ENCODE measurements at places on chromosomes 7 and 10.

DNA sequence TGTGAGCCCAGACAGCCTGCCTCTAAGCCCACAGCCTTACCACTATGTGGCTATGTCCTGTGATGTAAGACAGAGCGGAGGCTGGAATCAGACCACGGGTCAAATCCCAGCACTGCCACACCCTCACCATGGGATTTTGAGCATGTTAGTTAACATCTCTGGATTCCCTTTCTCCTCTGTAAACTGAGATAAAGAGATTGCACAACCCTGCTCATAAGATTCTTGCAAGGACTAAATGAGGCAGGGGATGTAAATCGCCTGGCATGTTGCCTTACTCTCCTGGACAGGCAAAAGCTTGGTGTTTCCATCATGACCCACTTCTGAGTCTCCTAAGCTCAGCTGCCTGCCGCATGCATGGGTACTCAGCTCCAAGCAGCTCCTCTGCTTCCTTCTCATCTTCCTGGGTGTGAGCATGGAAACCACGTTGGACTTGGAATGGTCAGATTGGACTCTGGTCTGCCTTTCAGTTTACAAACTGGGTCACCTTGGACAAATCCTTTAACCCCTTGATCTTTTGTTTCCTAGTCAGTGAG lies 41.3 kb upstream of the MTURN start:
- no peak for DNase-seq

DNA sequence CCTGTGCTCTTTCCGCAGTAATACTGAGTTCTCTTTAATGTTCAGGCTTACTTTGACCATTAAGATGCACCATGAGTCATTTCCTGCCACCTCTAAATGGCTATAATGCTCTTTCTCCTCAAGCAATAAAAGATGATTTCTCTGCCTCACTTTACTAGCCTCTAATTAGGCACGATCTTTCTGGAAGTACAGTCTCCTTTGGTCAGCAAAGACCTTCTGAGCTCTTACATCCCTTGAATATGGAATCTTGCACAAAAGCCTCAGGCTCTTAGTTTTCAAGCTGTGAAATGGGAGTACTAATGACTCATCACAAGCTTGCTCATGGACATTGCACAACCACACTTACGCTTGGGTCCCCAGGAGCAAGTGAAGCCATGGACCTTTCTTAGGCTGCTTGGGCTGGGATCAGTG lies 85.9 kb downstream of the FRMD4A start:
- DNase-seq = no peak

DNA sequence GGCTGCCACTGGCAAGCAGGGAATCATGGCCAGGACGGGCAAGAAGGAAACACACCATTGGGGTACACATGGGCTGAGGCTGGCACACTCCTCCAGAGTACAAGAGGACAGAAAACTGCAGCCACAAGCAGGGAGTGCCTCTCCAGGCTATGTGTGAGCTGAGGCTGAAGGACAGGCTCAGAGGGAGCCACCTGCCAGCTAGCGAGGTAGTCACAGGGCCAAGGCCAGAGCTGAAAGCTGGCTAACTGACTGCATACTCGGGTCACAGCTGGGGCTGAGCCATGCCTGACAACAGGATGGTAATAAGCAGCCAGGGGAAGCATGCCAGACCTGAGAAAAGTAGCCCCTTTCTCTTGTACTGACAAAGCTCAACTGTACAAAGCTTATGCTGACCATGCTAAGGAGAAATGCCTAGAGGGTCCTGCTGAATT lies 52.0 kb downstream of the KIF5B start:
- no peak for DNase-seq

GRCh38 chr7:101941481-101942383 lies 124.3 kb downstream of the CUX1 start:
- no peak for DNase-seq

GRCh38 chr7:55509322-55509721 lies 63.0 kb downstream of the VOPP1 start:
- no peak for DNase-seq

GRCh38 chr7:26694141-26694540 lies 170.2 kb downstream of the SKAP2 start:
- DNase-seq = no peak

GRCh38 chr7:14425559-14425958 lies 436.1 kb upstream of the ETV1 start:
- DNase-seq = no peak

- DNase-seq = no peak
These were observed 280.4 kb upstream of the ZNF32 start for GRCh38 chr10:43929122-43929521.

- no peak for DNase-seq
These were observed 114.6 kb downstream of the SRI start for GRCh38 chr7:88105231-88105630.

DNA sequence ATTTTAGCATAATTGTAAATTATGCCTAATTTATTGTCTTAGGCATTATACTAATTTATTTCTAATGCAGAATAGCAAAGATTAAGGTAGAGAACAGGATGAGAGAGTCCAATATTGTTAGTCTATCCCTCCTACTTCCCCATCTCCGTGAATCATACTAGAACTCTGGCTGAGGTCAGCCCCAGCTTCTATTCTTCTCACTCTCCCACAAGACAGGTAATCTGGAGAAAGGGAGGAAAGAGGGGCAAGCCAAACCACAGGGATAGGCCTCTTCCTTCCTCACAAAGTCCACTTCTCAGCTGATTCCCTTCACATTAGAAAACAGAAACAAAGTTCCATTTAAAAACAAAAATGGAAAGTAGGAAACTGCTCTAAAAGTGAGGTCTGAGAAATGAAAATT lies 117.5 kb upstream of the LAMB4 start:
- DNase-seq = no peak

DNA sequence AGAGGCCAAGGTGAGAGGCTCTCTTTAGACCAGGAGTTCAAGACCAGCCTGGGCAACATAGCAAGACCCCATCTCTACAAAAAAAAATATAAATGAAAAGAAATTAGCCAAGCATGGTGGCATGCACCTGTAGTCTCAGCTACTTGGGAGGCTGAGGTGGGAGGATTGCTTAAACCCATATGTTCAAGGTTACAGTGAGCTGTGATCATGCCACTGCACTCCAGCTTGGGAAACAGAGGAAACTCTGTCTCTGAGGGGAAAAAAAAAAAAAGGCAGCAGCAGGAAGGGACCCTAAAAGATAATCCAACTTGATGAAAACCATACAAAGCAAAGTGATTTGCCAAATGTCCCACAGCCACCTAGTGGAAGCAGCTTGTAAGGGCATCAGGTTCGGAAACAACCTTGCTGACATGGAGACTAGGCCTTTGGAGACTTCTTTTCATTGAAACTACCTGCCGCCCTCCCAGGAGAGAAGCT lies 15.6 kb upstream of the PBLD start:
- DNase-seq = peak; percentile 12

- no peak for DNase-seq
These were observed 23.4 kb upstream of the ARHGAP12 start for GRCh38 chr10:31952066-31952465.

DNA sequence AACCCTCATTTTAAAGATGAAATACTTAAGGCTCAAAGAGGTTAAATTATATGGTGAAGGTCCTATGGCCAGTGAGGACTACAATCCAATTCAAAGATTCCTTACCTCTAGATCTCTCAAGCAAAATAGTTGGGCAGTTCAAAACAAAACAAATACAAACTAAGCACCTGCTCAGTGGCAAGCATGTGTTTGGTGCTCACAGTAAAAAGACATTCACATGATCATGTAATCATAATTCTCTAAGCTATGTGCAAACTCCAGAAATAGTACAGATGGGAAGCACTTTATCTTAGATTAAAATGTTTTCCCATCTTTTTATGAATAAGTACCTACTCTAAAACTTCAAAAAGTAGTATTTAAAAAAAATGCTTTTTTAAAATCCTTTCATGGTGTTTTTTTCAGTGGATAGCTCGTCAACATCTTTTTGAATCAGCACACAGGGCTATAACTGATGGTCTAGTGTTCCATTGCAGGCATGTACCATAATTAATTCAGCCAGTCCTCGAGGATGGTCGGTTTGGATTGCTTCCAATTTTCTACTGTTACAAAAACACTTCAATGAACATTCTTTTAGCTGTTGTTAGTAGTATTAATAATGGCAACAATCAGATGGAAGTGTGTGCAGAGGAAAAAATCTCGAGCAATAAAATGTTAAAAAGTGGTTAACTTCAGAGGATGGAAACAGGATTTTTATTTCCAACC lies 58.4 kb downstream of the CHCHD3 start:
- DNase-seq = no peak

GRCh38 chr7:143909863-143910262 lies 7.9 kb upstream of the TCAF1 start:
- DNase-seq = no peak

DNA sequence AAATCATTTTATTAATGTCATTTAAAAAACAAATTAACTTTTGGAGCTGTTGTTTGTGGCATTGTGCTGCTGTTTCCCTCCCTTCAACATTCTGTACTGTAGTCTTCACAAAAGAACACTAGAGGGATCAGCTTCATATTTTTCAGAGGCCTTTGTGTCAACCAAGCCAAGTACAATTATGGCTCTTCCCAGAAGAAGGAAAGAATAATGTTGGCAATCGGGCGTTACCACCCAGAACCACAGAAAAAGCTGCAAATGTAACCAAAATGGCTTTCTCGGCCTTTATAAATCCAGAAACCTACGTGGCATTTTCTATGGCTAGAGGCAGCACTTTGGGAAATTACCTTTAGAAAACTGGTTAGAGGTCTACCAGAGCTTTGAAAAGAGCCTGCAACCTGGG lies 98.8 kb upstream of the COL1A2 start:
- DNase-seq = no peak

DNA sequence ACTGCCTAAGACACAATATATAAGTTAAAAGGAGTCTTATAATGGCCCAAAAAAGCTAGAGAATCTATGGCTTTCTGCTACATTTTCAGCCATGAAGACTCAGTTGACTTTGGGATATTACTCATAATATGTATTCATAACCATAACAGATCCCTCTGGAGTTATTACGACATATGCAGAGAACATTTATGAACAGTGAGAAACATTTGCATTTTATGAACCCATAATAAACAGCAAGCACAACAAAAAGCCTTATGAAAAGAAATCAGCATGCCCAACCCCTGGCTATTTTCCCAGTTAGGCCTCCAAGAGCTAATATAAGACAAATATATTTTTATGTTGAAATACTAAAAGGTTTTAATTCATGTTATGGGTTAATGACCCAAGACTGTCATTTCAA lies 52.4 kb downstream of the ARMH3 start:
- no peak for DNase-seq

DNA sequence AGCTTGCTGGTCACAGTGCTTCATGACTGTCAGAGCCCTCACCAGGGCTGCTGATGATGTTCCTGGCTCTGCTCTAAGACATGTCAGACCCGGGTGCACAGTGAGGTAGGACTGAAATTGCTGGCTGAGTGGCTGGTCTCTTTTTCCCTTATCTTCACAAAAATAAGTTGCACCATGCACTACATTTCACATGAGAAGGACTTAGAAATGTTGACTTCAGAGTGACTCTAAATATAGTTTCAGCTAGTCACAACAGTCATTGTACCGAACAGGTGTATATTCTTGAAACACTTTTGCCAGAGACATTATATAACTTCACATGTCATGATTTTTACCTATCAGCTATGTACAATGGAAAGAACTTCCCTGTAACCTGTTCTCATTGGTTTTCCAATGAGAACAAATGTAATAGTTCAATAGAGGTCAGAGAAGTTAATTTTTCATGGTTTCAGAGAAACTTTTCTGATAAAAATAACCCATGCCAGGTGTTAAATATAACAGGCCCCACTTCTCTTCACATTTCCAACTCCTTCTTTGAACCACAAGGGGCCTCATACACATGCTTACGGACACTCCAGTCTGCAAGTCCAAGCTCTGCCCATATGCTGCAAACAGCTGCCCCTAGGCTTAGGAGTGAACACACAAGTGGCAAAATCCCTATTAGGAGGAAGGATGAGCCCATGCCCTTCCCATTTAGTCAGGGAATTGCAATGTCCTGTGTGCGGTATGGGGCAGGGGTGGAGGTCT lies 115.6 kb downstream of the CDK6 start:
- no peak for DNase-seq

- no peak for DNase-seq
These were observed 12.7 kb downstream of the FAS start for GRCh38 chr10:89003344-89003743.

GRCh38 chr10:24869354-24870015 lies 82.9 kb downstream of the PRTFDC1 start:
- no peak for DNase-seq

DNA sequence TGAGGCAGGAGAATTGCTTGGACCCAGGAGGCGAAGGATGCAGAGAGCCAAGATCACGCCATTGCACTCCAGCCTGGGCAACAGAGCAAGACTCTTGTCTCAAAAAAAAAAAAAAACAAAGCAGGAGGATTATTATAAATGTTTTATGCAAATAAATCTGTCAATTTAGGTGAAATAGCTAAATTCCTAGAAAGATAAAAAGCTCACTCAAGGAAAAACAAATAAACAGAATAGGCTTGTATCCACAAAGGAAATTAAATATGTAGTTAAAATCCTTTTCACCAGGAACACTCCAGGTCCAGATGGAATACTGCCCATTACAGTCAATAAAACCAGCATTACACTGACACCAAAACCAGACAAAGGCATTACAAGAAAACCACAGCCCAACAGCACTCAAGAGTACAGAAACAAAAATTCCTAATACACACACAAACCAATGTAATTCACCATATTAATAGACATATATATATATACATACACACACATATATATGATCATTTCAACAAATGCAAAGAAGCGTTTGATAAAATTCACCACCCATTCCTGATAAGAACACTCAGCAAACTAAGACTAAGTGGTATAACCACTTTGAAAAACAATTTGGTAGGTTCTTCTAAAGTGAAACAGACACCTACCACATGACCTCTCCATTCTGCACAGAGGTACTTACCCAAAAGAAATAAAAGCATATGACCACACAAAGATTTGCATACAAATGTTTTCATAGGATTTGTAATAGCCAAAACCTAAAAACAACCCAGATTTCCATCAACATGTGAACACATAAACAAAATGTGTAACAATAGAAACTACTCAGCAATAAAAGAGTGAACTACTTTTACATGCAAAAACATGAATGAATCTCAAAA lies 38.8 kb downstream of the ABI1 start:
- no peak for DNase-seq

DNA sequence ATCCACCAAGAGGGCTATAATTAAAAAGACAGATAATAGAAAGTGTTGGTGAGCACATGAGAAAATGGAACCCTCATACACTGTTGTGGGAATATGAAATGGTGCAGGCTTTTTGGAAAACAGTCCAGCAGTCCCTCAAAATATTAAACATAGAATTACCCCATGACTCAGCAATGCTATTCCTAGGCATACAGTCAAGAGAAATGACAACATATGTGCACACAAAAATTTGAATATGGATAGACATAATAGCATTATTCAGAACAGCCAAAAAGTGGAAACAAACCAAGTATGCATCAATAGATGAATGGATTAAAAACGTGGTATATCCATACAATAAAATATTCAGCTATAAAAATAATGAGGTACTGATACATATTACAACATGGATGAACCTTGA lies 64.5 kb upstream of the GDF10 start:
- DNase-seq = no peak

GRCh38 chr7:81206667-81207360 lies 288.0 kb upstream of the SEMA3C start:
- DNase-seq = no peak
